ENCODE measurements at places on chromosomes 2 and 18.

- no peaks in the 10 kb centered on the region for H3K27me3 ChIP-seq
- H3K27ac ChIP-seq: peak overlapping the region; percentile 27
- no peak for DNase-seq
- peaks cover 9% of the 10 kb centered on the region for H3K4me1 ChIP-seq
- H3K4me3 ChIP-seq: peak overlapping the region; percentile 51
Measured at GRCh38 chr2:213285404-213285803, 1.1 kb downstream of the SPAG16 start.

- H3K4me1 ChIP-seq: peaks cover 15% of the 10 kb centered on the region
- no peaks in the 10 kb centered on the region for H3K27me3 ChIP-seq
- peaks cover 28% of the 10 kb centered on the region for H3K36me3 ChIP-seq
Measured at GRCh38 chr2:239964399-239965185, 60.5 kb downstream of the NDUFA10 start.

- H3K4me3 ChIP-seq: no peak overlapping the region
- H3K27ac ChIP-seq: no peak overlapping the region
- DNase-seq: no peak
- no peaks in the 10 kb centered on the region for H3K36me3 ChIP-seq
- no peaks in the 10 kb centered on the region for H3K27me3 ChIP-seq
Measured at GRCh38 chr2:15693926-15694588, 102.4 kb downstream of the DDX1 start.

GRCh38 chr2:96520697-96521096 is 15.5 kb upstream of the NEURL3 start:
- no peaks in the 10 kb centered on the region for H3K27me3 ChIP-seq
- H3K4me1 ChIP-seq: no peaks in the 10 kb centered on the region
- no peak overlapping the region for H3K27ac ChIP-seq
- H3K36me3 ChIP-seq: no peaks in the 10 kb centered on the region
- H3K4me3 ChIP-seq: no peak overlapping the region

GRCh38 chr2:39217192-39217550 is 26.6 kb downstream of the CDKL4 start:
- no peaks in the 10 kb centered on the region for H3K36me3 ChIP-seq
- H3K27ac ChIP-seq: no peak overlapping the region
- H3K4me3 ChIP-seq: no peak overlapping the region
- H3K27me3 ChIP-seq: no peaks in the 10 kb centered on the region
- H3K4me1 ChIP-seq: no peaks in the 10 kb centered on the region
- DNase-seq: no peak

DNA sequence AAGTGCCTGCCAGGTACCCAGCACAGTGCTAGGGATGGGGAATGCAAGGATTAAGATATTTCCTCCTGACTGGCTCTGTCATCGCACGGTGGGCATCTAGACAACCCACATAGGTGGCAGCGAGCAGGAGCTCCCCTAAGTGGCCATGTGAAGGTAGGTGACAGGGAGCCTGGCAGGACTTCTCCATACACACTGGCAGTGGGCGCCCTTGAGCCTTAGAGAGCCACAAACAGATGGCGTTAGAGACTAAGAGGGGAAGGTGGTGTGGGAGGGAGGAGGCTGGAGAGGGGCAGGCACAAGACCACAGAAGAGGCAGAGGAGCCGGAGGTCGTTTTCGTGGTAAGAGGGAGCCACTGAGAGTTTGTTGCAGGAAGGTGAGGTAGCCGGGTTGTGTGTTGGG is 15.2 kb downstream of the PRELID3A start:
- H3K4me3 ChIP-seq: no peak overlapping the region
- no peaks in the 10 kb centered on the region for H3K4me1 ChIP-seq

Measured in RWPE2 (cell line).